Activated CD8-positive, alpha-beta memory T cell treated with anti-CD3 and anti-CD28 coated beads for 1 hour (primary cell): ENCODE measurements at places on chromosomes 6 and 20.
A peak's percentile ranks its signal among the peaks of the same experiment; 100 is the strongest.

GRCh38 chr6:158853072-158853879 lies 34.1 kb upstream of the EZR start:
- peak; percentile 82 for DNase-seq

DNA sequence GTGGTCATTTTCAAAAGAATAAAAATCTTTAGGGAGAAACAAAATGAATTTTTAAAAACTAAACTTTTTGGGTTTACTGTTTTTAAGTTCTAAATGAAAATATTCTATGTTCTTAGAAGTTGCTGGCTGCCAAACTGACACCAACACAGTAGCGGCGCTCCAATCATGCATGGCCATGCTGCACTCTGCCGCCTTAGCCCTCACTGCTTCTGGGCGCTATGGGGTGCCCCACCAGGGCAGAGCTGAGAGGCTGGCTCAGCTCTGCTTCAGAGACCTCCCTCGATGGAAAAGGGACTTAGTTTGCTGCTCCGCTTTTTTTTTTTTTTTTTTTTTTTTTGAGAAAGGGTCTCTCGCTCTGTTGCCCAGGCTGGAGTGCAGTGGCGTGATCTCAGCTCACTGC lies 20.9 kb downstream of the EZR start:
- DNase-seq: no peak

- no peak for DNase-seq
Measured at GRCh38 chr6:129812145-129812777, 48.9 kb downstream of the TMEM244 start.

DNA sequence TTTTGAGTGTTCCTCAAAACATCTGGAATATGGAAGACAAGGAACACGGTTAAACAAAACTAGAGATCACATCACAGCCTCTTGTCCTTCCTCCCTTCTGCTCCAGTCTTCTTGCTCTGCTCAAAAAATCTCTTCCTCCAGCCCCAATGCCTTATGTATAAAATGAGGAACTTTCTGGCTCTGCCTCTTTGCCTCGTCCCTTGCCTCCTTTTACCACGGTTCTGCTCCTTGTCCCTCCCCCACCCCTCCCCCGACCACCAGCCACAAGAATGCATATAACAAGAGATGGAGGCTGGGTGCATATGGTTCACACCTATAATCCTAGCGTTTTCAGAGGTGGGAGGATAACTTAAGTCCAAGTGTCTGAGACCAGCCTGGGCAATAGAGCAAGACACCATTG lies 43.6 kb downstream of the PLAGL2 start:
- no peak for DNase-seq

- DNase-seq: no peak
Measured at GRCh38 chr6:167130712-167131684, 8.1 kb downstream of the CCR6 start.

GRCh38 chr20:53941680-53942471 lies 128.5 kb downstream of the BCAS1 start:
- no peak for DNase-seq

- no peak for DNase-seq
Measured at GRCh38 chr20:59151820-59152219, 11.8 kb upstream of the ZNF831 start.

DNA sequence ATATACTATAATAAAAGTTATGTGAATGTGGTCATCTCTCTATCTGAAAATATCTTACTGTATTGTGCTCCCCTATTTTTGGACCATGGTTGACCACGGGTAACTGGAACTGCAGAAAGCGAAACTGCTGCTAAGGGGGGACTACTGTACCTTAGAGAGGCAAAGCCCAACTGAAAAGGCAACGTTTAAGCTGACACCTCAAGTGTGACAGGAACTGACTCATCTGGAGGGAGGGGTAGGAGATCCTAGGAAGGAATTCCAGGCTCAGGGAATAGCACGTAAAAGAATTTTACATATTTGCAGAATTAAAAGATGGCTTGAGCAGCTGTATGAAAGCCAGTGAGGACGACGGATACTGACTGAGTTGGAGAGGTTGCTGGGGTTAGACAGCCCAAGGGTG lies 34.8 kb downstream of the ELOVL2 start:
- DNase-seq: no peak

- DNase-seq: no peak
Measured at GRCh38 chr20:24733416-24733815, 215.7 kb upstream of the CST7 start.

DNA sequence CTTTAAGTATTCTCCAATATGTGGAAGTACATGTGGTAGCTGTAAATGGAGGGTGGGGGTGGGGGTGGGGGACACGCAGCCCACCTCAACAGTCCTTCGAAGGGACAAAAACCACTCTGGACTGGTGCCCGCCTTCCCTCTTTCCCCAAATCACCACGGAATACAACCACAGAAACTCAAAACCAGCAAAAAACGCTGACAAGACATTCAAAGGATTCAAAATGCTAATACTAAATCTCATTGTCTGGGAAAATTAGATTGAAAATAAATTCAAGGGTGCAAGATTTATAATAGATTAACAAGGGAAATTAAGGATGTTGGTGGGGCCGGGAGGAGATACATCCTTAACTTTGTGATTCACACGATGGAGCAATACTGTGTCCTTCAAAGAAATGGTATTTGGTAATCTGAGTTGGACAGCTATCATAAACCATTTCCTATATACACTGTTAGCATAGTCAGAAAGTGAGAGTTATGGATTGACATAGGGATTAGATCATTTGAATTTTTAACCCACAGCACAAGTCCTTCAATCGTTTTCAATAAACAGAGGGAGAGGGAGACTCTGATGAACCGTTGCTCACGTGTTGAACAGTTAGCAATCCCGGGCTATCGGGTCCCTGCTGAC lies 766 bp upstream of the TBC1D22B start:
- no peak for DNase-seq

GRCh38 chr6:112154711-112155110 lies 67.3 kb downstream of the FAM229B start:
- DNase-seq: no peak

- DNase-seq: peak; percentile 33
Measured at GRCh38 chr20:2206957-2207769, 88.6 kb upstream of the TGM3 start.

DNA sequence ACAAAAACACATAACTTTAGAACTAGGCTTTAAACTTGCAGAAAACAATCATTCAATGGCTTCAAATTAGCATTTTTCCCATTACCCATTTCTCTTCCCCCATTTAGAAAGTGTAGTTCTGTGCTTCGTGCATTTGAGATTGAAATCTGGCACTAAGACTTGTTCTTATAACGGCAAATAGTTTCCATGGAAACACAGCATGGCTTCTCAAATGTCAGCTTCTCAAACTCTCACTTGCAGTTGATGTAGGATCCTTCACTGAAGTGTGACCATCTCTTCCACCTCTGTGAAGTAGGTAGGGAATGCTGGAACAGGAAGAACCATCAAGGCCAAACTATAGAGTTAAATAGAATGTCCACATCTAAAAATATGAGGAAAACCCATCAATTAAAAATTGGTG lies 52.2 kb downstream of the MANEA start:
- no peak for DNase-seq

DNA sequence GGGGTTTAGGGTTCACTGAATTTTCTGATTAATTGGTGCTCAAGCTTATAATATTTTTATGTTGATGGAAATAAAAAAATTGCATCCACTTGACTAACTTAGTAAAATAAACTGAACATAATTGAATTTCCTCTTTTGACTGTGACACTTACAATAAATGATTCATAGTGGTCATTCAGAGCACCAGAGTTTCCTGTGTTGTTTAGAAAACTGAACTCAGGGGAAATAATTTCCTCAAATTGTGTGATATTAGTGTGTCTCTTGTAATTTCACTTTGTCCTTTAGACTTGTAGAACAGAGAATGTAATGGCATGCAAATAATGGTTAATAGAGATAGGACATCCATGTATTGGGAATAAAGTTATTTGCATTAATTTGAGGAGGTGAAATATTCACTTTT lies 319.7 kb upstream of the MAN1A1 start:
- no peak for DNase-seq

DNA sequence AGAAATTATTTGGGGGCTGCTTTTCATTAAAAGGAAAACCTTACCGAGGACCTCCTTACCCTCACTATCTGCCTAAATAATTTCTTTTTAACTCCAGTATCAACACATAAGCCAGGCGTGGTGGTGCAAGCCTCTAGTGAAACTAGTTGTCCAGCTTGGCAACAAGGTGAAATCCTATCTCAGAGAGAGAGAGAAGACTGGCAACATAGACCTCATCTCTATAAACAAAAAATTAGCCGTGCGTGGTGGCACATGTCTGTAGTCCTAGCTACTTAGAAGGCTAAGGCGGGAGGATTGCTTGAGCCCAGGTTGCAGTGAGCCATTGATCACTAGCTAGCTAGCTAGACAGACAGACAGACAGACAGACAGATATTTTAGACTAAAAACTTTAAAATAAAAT lies 92.5 kb downstream of the ARMC2 start:
- no peak for DNase-seq

DNA sequence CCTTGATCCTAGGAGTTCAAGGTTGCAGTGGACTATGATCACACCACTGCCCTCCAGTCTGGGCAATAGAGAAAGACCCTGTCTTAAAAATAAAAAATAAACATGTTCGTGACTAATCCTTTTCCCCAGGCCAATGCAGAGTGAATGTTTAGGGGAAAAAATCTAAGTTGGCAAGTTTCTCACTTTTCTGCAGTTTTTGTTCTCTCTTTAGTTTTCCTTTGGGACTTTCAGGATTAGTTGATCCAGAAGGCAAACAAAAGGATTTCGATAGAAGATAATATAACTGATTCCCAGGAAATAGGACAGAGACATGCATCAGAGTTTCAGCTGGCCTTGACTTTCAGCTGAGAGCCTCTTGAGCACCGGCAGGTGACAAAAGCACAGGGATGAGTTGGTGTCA lies 53.3 kb downstream of the SOD2 start:
- DNase-seq: no peak

GRCh38 chr6:31190488-31190887 lies 20.0 kb upstream of the POU5F1 start:
- DNase-seq: no peak

DNA sequence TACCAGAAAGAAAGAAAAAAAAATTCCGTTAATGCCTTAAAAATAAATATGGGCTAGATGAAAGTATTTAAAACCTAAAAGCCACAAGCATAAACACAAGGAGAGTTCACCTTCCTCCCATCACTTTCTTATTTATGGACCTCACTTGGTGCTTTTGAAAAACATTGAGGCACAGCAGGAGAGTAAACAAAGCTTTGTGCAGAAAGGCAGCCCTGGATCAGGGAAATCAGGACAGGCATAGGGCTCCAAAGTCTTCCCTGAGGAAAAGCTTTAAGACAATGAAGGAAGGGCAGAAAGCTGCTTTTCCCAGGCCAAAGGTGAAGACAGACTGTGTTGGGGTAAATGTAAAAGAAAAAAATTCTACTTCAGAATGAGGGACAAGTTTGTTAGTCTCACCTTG lies 207.9 kb downstream of the CLVS2 start:
- no peak for DNase-seq

DNA sequence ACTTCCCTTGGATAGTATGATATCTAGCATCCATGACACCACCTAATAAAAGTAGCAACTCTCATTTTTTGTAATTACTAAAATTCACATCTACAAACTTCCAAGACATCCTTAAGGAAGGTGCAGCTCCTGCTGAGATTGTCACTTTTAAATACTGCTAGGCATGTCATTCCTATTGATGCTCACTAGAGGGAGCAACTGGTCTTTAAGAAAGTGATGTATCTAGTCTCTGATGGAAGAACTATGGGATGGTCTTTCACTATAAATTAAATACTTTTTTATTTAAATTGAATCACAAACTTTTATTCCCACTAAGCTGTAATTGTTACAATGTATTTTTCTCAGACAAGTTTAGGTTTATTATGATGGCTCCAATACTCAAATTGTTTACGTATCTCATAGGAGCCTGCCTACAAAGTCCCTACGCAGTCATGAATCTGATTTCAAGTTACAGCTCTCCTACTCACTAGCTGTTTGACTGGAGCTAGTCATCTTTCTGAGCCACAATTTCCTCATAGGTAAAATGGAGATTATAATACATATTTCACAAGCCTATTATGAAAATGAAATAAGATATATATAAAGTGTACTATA lies 8.1 kb upstream of the TSPYL1 start:
- no peak for DNase-seq

DNA sequence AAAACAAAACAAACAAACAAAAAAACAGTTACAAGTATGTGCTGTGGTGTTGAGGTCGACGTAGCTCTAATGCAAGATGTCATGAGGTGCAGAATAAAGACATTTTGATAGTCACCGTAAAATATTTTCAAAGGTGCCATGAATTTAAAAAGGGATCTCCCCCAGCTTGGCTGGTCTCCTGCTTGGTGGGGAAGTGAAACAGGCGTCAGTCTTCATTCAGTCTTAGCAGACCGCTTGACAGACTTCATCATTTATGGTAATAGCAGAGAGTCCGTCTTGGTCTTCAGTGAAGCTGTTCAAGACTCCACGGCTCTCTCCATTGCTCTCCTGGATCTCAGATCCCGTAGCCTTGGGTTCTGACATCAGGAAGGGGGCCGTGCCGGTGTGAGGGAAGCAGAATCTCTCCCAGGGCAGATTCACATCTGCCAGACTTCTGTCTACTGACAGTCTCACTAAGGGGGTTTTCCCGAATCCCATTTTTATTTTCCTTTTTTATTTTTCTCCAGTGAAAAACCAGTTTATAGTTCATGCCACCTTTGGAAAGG lies 1.6 kb downstream of the SLC24A3 start:
- DNase-seq: no peak

DNA sequence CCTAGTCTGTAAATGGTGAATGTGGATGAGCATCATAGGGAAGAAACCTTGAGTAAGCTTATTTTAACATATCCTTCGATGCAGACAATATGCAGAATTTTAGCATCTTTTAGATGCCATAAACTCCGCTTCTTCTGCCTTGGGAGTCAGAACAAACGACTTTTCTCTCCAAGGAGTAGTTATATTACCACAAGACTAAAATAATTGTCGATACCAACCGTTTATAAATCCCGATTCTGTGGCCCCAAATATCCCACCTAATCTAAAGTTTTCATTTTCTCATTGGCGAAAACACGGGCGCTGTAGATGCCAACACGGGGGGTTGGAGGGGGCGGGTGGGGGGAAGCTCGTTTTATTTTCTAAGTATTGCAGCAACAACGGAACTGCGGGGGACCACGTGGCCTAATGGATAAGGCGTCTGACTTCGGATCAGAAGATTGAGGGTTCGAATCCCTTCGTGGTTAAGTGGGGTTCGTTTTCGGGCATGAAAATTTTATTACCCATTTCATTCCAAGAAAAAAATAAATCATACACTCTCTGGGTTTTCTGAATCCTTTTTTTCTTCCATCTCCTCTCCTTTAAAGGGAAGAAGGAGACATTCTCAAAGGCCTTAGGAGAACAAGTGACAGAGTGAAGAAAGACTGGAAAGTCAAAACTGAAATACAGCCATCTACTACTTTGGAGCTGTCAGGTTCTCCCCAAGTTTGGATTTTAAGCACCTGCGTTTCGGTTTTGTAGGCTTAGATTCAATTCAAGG lies 65.5 kb upstream of the BTN3A2 start:
- DNase-seq: no peak
